ENCODE measurements at places on chromosomes 4 and X.

GRCh38 chr4:144757969-144758368 is 112.0 kb downstream of the HHIP start:
- peak; percentile 30 for DNase-seq

DNA sequence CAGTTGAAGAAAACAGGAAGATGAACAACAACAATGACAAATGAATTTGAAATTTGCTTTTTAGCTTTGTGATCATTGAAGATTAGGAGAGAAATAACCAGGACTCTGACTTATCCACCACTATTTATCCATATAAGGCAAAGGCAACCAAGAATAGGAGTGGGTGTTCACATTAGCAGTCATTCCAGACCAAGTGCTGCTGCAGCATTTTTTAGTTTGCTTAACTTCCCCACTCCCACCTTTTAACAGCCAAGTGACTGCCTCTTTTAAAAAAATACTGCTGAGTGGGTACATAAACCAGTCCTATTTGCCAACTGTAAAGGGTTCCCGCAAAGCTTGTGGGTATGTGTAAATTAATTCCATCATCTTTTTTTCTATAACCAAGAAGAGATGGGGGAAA is 230.9 kb downstream of the IQCM start:
- no peak for DNase-seq

GRCh38 chrX:115364670-115365069 is 75.2 kb downstream of the LUZP4 start:
- no peak for DNase-seq

GRCh38 chr4:8651661-8652180 is 59.2 kb downstream of the CPZ start:
- DNase-seq = no peak

DNA sequence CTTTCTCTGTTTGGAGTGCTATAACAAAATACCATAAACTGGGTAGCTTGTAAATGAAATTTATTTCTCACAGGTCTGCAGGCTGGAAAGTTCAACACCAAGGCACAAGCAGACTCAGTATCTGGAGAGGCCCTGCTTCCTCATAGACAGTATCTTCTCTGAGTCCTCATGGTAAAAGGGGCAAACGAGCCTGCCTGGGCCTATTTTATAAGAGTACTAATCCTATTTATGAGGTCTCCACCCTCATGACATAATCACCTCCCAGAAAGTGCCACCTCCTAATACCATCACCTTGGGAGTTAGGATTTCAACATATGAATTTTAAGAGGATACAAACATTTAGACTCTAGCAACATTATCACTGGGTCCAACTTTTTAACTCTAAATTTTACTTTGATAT is 200.3 kb downstream of the STPG2 start:
- no peak for DNase-seq

GRCh38 chrX:150779385-150779784 is 86.2 kb downstream of the MTMR1 start:
- no peak for DNase-seq

GRCh38 chr4:20166544-20166943 is 85.2 kb upstream of the SLIT2 start:
- no peak for DNase-seq

DNA sequence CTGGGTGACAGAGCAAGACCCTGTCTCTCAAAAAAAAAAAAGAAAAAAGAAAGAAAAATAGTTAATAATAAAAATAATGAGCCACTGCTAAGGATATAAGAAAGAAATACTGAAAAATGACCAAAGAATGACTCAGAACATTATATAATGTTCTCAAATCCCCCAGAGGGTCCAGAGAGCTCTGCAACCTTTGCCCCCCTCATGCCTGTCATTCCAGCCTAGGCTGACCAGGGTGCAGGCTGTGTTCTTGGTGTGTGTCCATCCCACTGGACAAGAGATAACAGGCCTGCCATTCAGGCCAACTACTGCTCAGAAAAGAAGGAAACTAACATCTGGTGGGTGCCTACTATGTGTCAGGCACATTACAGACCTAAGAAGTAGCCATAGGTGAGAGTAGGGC is 72.7 kb upstream of the EDNRA start:
- DNase-seq = peak; percentile 12

DNA sequence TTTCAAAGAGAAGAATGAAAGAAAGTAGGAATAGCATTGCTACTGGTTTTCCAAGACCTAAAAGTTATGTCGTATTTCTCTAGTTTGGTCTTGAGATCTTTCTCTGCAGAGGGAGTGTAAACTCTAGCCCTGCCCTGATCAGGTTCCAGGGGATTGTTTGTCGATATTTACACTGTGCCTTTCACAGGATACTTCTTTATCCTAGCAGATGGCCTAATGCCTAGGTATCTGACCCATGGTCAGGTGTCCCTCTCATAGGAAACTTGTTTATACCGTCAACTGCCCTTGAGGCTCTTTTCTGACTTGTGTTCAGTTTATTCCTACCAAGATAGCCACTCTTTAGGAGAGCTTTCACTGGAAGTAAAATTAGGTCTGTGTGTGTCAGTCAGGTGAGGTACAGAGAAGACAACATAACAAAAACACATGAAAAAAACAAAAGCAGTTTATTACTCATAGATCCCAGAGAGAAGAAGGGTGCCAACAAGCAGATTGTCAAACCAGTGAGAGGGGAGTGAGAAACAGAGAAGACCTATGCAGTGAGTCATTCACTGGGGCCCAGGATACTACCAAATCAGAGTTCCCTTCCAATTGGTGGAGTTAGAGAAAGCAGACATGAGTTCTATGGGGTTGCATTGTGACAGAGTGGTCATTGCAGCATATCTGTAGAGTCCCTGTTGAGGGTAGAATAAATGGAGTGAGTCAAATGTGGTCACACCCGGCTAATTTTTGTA is 40.6 kb upstream of the THOC2 start:
- peak; percentile 44 for DNase-seq

DNA sequence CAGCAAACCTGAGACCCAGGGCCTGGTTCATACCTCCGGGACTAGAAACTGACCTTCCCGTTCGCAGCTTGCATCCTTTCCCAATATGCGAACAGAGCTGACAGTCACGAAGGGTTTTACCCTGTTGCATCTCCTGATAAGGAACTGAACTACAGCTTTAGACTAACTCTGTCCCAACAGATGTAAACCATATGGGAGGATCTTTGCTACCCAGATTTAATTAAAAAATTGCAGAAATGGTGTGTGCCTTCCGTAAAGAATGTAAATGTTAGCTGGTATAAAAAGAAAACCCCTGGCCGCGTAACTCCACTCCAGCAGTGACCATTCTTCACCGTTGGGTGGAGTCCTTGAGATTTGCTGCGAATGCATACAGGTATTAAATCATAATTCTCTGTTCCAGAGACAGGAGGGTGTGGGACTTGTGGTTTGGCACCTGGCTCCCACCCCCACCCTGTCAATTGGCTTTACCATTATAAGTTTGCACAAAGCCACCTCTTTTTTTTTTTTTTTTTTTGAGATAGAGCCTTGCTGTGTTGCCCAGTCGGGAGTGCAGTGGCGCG is 40.6 kb upstream of the SORCS2 start:
- DNase-seq = no peak

DNA sequence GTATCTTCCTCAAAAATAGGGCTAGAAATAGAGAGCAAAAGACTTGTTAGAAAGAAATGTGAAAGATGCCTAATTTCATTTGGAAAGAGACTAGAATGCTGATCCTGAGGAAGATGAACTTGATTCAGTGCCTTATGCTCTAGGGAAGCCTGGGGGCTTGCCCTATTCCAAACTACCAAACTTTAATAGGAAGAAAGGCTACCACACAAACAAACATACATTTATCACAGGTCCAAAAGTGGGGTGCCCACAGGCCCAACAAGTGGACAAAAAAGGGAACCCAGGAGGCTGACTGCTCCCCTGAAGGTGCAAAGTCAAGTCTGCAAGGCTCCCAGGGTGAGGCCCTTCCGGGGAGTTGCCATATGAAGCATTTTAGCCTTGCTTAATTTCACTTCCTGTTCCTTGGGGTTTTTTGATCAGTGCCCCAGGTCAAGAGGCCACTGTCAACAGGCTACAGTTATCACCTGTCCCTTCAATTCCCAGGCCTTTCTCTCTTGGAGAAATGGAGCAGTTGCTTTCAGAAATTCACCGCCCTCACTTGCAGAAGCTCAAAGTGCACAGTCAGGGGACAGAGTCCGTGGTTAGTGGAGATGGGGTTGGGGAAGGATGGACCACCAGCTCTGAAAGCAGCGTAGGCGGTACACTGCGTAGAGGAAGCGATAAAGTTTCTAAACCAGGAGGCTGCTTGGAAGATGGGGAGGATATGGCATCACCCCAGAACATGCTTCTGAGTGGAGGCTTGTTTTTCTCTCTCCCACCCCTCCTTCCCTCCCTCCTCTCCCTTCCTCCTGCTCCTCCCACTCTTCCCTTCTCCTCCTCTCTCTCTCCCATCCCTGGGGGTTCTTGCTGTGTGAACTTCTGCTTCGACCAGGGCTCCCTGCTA is 36.4 kb downstream of the TMEM154 start:
- no peak for DNase-seq

DNA sequence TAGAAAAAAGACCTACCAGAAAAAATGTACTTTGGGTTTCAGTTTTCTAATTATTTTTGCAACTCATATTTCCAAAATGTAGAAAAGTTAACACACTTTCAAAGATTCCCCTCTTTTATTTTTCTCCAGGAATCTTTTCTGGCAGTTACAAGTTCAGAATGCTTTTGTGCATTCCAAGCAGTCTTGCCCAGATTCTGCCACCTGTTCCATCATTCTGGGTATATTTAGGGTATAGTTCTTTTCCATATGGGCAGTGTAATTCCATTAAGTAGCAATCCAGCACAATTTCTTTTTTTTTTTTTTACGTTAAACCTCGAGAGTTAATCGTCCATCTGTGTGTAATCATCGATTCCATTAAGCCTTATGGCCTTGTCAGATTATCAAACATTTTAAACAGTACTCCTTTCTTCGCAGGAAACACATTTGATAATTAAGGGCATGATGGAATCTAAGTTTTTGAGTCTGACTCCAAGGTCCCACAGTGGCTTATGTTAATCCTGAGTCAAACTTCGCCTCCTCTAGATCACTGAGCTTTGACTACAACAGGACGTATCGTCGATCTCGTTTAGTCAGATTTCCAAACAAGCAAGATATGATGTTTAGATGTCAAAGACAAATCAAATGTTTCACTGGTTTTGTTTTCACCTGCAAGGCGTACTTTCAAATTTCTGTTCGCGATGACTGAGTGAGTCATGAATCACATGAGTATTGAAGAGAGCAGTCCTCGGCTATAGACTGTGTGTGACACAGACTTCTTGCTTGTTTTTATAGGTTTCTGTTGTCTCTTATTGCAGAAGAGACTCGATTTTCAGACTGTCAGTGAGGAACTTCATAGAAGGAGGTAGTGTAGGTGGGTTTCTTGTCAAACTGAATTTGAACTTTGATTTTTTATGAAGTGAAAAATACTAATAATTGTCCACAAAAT is 118.9 kb upstream of the GK2 start:
- DNase-seq = no peak

DNA sequence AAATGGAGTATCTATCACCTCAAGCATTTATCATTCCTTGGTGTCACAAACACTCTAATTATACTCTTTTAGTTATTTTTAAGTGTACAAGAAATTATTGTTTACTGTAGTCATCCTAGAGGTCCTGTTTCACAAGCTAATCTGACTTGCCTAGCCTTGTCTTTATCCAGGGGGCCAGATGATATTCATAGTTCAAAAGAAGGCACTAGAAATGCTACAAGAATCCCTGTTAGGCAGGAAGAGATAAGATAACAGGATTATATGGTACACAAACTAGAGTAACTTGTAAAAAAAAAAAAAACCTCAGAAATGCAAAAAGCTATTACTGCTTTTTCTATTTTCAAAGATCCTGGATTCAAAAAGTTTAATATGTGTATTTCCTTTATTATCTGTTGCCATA is 95.8 kb downstream of the MBNL3 start:
- no peak for DNase-seq

GRCh38 chrX:129877401-129877800 is 28.6 kb upstream of the UTP14A start:
- no peak for DNase-seq

DNA sequence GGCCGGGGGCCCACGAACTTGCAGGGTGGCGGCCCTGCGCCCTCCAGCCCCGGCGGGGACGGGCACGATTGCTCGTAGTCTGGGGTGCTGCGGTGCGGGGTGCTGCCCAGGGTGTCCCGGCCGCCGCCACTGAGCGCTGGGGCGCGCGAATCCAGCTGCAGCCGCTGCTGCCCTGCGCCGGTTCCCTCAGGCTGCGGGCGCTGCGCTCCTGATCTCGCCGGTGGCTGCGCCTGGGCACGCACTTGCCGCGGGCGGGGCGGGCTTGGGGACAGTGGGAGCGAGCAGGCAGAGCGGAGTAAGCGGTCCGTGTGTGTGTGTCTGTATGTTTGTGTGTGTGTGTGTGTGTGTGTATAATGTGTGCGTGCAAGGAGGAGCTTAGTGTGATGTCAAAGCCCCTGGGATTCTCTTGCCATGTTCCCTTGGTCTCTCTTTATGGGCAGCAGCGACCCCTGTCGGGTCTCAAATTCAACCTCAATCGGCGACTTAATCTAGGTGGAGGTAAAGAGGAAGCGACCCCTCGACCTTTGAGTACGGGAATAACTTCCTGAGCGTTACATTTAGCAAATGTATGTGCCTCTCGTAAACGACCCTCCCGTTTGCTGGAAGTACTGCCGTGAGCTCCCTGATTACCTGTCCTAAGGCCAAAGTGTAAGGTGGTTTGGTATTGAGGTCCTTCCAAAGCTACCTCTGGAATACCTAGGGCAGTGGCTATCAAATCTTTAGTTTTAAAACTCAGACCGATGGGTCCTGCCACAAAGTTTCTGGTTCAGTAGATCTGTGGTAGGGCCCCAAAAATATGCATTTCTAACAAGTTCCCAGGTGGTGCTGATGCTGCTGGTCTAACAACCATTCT is at the start of gene RNF150:
Gene RNF150, minus strand, starts transcription at position 324 of the 853 bp plus-strand sequence.
- peak; percentile 87 for DNase-seq

DNA sequence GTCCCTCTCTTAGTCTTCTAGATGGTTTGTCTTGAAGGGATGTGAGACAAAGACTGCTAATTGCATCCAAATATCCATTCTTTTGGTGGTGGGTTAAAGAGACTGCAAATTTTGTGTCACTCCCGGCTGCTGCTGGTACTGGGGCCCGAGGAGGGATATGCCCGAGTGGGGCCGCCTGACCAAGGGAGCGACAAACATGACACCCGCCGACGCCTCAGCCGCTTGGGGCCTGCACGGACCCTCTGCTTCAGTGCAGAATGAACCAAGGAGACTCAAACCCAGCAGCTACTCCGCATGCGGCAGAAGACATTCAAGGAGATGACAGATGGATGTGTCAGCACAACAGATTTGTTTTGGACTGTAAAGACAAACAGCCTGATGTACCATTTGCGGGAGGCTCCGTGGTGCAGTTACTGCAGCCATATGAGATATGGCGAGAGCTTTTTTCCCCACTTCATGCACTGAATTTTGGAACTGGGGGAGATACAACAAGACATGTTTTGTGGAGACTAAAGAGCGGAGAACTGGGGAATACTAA is 13.6 kb upstream of the ARX start:
- no peak for DNase-seq

- no peak for DNase-seq
Observed at GRCh38 chrX:150329868-150330267, 33.2 kb upstream of the MAMLD1 start.

- no peak for DNase-seq
Observed at GRCh38 chr4:37068580-37068979, 176.0 kb upstream of the NWD2 start.
